ENCODE measurements at places on chromosomes 6 and 20. TPM values are rescaled to one million over a fixed set of nuclear protein-coding genes. Genes with fewer than 3 reads are reported as not detected.

- peaks cover 49% of the 10 kb centered on the region for H3K4me1 ChIP-seq
- DNase-seq, result no peak
- H3K27me3 ChIP-seq, result no peaks in the 10 kb centered on the region
- H3K27ac ChIP-seq, result peak overlapping the region; percentile 88
Measured at GRCh38 chr20:33812908-33813462, 1.8 kb downstream of the CHMP4B start.

- no peak for DNase-seq
- no peaks in the 10 kb centered on the region for H3K27me3 ChIP-seq
- no peak overlapping the region for H3K4me3 ChIP-seq
- no peak overlapping the region for H3K27ac ChIP-seq
- peaks cover 99% of the 10 kb centered on the region for H3K36me3 ChIP-seq
Measured at GRCh38 chr20:37229357-37229756, 32.3 kb downstream of the GHRH start.

DNA sequence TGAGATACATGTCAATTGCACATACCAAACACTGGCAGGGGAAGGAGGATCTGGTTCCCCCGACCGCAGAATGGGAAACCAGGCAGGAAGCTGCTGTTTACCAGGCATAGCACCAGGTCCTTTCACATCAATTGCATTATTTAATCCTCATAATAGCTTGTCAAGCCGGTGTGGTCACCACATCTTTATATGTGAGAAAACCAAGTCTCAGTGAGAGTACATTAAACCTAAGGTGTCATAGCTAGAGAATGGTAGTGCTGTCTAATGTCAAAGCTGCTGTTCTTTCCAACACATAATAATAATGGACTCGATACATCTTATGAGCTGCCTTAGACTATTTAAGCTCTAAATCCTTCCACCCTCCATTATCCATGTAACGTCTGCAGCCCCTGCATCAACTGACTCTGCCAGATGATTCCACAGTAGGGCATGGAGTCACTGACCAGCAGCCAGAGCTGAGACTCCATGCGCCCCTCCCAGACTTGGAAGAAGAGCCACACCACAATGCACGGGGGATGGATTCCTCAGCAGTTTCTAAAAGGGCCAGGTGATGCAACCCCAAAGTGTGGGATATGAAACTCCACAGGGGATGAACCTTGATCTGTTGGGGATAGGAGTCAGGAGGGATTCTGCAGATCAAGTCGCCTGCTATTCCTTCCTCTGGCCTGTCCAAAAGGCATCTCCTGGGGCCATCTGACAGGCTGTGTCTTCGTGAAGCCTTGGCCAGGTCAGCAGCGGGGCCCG lies 71.8 kb downstream of the GPR6 start:
- no peaks in the 10 kb centered on the region for H3K27me3 ChIP-seq
- DNase-seq, result no peak
- no peaks in the 10 kb centered on the region for H3K4me1 ChIP-seq
- no peaks in the 10 kb centered on the region for H3K36me3 ChIP-seq
- H3K4me3 ChIP-seq, result no peak overlapping the region

The SLC17A9 gene
- 2.1 TPM for total RNA-seq

DNA sequence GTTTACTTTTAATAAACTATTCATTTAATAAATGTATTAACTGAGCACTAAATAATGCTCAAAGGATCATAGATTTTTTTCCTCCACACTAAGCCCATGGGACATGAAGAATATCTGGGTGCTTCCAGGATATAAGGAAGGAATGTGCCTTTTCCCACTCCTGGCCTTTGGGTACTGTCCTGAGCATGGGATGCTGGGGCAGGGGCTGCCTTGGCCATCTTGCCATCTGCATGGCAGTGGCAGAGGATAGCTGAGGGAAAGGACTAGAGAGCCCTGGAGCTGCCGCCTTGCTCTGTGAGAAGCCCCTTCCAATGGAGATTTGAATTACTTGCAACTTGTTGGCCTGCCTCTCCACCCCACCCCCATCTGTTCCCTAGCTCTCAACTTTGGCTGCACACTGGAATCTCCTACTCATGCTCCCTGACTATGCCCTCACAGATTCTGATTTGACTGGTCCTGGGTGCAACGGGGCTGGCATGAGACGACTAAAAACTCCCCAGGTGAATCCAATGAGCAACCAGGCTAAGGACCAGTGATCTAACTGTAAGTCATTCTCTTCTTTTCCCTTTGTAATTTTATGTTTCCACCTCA lies 15.6 kb downstream of the DDRGK1 start:
- H3K27me3 ChIP-seq, result no peaks in the 10 kb centered on the region
- H3K27ac ChIP-seq, result no peak overlapping the region
- no peaks in the 10 kb centered on the region for H3K4me1 ChIP-seq

DNA sequence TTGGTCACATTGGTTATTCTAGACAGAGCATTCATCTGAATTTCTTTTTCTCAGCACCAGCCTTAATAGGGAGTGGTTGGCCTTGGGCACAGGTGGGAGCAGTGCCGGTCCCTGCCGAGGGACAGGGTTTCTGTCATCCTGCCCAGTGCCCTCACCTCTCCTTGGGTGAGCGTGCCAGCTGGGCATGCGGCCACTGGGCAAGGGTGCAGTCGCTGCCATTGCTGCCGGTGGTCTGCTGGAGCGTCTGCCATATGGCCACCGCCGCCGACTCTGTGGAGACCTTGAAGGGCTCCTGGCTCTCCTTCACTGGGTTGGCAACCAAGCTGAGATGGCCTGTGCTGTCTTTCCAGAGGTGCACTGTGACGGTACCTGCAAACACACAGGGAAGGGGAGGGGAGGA lies 16.4 kb upstream of the UQCC2 start:
- peaks cover 11% of the 10 kb centered on the region for H3K4me1 ChIP-seq
- H3K27me3 ChIP-seq, result no peaks in the 10 kb centered on the region
- no peak overlapping the region for H3K4me3 ChIP-seq
- H3K36me3 ChIP-seq, result no peaks in the 10 kb centered on the region

GRCh38 chr6:32970413-32971241 lies 2.2 kb downstream of the BRD2 start:
- H3K4me3 ChIP-seq, result peak overlapping the region; percentile 96
- H3K27ac ChIP-seq, result peak overlapping the region; percentile 95
- peaks cover 14% of the 10 kb centered on the region for H3K36me3 ChIP-seq
- peaks cover 36% of the 10 kb centered on the region for H3K4me1 ChIP-seq

Measured in CD4-positive, alpha-beta memory T cell (primary cell).